ENCODE measurements at places on chromosomes 11 and 22.

DNA sequence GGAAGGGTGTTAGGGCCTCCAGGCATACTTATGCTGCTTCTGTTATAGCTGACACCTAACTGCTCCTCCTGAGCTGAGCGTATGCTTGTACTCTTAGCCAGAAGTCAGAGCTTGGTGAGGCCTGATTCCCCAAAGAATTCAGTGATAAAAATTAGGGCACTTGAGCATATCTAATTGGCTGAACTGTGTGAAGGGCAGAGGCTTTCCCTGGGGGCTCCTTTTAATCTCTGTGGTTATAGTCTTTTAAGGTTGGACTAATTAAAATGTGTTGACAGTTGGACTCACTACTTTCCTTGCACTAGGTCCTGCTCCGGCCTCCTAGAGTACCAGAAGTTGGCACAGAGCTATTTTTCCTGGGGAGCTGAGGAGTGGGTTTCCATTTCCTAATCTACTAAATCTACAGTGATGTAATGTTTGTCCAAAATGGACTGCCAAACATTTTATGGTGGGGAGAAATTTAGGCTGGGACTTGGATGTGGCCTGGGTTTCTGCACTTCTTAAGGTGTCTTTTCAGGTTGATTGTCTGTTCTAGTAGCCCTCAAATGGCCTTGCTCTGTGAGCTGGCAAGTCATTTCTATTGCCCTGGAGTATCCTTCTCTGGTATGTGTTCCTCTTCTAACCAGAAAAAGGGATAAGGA is 18.4 kb downstream of the STIM1 start:
- no peak for DNase-seq

GRCh38 chr11:503179-503981 is 3.7 kb downstream of the RNH1 start:
- DNase-seq, result peak; percentile 88

DNA sequence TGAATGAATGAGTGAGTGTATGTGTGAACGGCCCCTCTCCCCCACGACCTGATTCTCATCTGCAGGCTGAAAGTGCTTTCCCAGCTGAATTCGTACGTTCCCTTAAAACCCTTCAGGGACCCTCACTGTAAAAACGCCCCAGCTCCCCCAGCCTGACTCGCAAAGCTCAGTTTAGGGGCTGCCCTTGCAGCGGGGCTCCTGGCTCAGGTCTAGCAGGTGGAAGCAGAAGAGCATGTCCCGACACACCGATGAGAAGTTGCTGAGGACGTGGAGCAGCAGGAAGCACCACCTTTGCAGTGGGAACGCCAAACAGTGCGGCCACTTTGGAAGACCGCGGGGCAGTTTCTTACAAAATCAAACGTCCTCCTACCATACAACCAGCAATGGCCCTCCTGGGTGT is 3.6 kb upstream of the MRPL23 start:
- DNase-seq, result no peak

DNA sequence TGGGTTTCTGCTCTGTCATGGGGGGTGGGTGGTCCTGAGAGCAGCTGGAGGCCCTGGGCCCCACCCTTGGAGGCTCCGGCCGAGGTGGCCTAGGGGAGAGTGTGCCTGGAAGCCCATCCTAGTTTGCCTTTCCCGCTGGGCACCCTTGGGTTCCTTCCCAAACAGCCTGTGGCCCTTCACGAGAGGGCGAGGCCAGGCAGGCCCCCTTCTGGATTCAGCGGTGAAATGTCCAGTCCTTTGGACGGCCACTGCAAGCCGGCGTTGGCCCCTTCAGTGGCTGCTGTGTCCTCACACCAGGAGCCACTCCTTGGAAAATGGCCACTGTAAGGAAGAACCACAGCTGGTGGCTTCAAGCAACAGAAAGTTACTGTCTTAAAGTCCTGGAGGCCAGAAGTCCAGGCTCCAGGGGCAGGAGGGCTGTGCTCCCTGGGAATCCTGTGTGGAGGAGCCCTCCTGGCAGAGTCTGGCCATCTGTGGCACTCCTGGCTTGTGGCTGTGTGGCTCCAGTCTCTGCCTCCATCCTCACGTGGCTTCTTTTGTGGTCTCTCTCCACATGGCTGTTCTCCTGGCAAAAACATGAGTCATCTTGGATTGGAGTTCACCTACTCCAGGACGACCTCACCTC is 854.1 kb downstream of the TBC1D22A start:
- no peak for DNase-seq

DNA sequence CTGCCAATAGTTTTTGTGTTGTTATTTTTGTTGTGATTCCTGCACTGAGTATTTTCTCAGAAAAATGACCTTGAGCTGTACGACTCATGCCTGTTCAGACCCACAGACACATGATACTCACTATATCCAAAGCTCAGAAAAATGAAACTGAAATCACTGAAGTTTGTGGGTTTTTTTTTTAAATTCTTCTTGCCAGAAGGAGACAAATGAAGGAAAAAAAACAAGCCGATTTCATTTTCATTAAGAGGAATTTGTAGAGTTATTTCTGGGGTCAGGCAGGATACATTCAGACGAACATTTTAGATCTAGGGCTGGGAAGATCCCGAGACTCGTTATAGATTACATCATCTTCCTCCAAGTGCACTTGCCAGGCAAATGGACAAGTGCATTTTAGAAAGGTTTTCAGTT is 60.4 kb downstream of the BMAL1 start:
- no peak for DNase-seq

- DNase-seq, result no peak
Observed at GRCh38 chr11:35588627-35589026, 29.6 kb upstream of the FJX1 start.

DNA sequence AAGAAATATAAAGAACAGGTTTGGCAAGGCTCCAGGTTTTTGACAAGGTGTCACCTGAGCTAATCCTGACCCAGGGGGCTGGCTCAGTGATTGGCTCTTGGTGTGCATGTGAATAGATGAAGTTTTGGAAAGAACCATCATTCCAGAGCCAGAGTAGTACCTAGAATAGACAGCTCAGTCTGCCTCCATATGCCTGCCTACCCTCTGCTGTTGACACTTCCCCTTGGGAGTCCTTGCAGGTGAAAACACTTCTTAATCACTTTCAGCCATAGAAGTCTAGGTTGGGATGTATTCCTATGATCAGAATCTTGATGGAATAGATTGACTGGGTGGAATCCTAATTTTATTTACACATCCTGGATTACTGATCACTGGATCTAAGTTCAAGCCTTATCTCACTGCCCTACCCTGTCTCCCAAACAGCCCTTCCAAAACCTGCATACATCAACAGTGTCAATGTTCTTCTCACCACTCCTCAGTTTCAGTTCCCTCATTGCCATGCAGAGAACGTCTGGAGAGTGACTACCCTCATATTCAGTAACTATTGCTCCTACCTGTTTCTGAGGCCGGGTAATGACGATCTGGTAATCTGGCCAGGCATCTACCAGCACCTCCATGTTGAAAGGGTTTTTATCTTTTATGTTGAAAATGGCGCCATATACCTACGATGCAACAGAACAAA is 6.7 kb downstream of the GLYATL2 start:
- no peak for DNase-seq

GRCh38 chr11:45332276-45332934 is 46.3 kb upstream of the SYT13 start:
- DNase-seq, result no peak

DNA sequence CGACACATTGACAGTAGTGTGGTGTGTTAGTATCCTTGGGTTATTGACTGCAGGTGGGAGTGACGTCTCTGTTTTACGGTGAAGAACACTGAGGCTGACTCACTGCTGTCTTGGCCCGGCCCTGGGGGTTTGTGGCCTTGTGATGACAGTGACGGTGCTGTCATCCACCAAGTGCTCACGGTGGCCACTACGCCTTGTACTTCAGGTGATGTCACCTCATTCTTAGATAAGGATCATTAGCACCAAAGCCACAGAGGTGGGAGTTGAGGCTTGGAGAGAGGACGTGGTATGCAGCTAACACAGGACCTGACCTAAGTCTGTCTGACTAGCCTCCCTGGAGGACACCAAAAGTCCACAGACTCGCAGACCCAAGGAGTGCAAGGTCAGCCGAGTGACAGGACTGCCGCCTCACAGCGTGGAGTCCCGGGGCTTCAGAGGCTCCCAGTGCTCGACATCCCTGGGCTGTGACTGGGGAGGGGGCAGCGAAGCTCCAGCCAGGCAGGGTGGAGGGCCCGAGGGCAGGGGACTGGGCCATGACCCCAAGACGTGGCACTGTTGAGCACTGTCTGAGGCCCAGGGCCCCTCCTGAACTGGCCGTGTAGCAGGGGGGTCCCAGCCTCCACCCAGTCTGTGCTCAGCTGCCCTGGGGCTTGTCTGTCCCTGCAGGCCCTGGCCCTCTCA is 56.5 kb downstream of the NAT10 start:
- DNase-seq, result no peak

GRCh38 chr11:35304900-35305460 is 114.4 kb downstream of the SLC1A2 start:
- no peak for DNase-seq

DNA sequence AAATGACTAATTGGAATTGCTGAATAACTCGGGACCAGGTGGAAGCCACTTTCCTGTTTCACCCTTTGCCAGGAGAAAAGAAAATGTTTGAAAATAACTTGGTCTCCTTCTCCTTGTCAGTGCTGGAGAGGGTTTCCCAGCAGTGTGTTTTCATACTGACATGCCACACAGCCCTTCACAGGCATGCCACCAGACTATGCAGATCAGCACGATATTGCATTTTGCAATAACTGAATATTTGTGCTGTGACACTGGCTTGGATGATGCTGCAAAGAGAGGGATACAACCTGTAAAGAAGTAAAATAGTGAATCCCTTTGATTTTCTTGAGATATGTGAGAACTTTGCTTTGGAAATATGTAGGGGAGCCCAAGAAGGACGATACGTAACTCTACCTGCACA is 200.0 kb upstream of the NAV2 start:
- no peak for DNase-seq

- DNase-seq, result no peak
Observed at GRCh38 chr11:116657842-116658825, 114.7 kb downstream of the BUD13 start.

DNA sequence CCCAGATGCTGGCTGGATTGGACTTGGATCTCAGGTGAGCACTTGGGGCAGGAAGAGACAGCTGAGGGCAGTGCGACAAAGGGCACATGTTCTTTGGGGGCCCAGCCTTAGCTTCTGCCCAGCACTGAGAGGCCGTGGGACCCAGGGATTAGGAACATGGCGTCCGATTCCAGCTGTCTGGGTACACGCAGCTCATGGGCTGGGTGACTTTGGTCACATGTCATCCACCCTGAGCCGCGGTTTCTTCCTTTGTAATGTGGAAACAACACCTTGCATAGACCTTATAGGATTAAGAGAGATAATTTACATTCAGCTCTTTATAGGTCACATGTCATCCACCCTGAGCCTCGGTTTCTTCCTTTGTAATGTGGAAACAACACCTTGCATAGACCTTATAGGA is 39.8 kb downstream of the MYO18B start:
- no peak for DNase-seq

DNA sequence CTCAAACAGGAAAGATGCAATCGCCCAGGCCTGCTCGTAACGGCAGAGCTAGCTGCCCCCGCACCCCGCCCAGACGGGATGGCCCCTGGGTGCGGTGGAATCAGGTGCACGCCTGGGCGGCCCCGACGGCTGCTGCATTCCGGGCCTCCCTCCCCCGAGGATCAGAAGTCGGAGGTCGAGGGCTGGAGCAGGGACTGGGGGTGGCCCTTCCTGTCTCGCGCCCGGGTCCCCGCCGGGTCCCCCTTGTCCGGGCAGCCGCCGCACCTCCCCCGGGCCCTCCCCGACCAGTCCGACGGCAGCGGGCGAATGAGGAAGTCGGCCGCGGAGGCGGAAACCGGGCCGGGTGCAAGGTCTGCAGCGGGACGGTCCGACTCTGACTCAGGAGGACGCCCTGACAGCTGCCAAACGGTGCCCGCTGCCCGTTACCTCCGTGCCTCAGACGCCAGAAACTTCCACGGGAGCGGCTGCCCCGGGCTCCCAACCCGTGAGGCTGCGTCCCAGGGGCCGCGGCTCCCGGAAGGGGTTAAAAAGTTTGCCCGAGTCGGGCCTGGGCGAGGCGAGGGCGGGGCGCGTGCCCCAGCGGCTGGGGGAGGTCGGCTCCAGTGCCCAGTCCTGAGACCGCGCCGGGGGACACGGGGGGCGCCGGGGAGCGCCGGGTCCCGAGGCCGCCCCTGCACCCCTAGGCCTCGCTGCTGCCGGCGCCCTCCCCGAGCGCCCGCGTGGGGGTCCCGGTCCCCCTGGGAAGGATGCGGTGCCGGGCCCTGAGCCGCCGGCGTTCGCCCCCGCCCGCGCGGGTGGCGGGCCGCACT is 663 bp downstream of the MYH9 start:
- no peak for DNase-seq

- no peak for DNase-seq
Observed at GRCh38 chr11:132851247-132851646, 681.1 kb downstream of the OPCML start.

DNA sequence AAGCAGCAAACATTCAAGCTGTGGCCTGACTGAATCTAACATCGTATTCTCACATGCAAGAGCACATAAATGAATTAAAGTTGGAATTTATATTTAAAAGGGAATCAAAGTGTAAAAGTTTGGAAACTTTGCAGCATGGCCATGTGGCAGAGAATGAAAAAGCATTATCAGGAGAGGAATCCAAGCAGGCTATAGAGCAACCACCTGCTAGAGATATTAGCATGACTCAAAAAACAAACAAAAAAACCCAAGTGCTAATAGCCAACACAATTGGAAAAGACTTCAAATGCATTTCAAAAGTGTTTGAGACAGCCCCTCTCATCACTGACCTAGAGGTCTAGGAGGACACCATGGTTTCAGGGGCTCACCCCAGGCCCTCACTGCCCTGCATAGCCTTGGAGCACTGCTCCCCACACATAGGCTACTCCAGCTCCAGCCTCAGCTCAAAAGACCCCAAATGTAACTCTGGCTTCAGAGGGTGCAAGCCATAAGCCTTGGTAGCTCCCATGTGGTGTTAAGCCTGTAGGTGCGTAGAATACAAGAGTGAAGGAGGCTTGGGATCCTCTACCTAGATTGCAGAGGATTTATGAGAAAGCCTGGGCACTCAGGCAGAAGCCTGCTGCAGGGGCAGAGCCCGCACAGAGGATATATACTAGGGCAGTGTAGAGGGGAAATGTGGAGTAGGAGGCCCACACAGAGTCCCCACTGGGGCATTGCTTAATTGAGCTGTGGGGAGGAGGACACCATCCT is 1.7 kb upstream of the KRTAP5-7 start:
- DNase-seq, result no peak

GRCh38 chr11:105611572-105612441 is 1.9 kb downstream of the GRIA4 start:
- no peak for DNase-seq

DNA sequence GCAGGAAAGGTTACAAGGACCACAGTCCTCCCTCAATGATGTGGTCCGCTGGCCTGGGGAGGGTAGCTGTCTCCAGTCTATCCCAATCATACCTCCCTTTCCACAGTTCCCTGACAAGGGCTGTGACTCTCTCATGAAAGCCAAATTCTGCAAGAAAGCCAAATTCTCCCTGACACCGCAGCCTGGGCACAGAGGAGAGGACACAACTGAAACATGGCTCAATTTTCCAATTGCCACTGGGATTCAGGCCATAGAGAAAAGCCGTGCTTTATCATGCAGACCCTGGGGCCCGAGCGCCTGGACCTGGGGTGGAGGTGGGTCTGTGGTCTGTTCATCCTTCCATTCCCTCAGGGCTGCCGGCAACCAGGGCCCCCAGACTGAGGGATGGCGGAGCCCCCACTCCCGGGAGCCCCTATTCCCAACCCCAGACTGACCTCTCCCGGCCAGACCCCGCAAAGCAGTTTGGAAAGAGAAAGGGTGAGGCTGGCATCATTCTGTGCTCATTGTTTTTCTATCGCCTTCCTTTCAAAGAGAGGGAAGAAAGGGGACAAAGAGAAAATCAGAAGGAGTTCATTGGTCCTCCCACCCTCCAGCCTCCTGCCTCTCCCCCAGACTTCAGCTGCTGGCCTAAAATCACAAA is 239.5 kb downstream of the BUD13 start:
- no peak for DNase-seq
